ENCODE measurements at places on chromosomes 13 and 19.

DNA sequence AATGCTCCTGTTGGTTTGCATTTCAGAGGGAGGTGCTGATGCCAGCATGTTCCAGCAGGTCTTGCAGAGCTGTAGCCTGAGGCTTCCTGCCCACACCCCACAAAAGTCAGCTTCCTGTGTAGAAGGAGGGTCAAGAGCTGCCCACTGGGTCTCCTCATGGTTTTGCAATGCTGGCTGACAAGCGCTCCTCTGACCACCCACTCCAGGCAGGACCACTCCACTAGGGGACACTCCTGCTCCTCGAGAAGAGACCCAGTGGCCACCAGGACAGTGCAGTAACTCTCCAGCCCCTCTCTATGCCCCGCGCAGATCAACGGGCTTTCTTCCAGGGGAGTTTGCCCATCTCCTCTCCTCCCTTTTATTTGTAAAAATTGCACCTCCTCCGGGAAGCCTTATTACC, 72.9 kb upstream of the UQCRFS1 start:
- DNase-seq = peak; percentile 61

- no peak for DNase-seq
These were observed 111.3 kb downstream of the ZDHHC20 start for GRCh38 chr13:21347753-21348318.

DNA sequence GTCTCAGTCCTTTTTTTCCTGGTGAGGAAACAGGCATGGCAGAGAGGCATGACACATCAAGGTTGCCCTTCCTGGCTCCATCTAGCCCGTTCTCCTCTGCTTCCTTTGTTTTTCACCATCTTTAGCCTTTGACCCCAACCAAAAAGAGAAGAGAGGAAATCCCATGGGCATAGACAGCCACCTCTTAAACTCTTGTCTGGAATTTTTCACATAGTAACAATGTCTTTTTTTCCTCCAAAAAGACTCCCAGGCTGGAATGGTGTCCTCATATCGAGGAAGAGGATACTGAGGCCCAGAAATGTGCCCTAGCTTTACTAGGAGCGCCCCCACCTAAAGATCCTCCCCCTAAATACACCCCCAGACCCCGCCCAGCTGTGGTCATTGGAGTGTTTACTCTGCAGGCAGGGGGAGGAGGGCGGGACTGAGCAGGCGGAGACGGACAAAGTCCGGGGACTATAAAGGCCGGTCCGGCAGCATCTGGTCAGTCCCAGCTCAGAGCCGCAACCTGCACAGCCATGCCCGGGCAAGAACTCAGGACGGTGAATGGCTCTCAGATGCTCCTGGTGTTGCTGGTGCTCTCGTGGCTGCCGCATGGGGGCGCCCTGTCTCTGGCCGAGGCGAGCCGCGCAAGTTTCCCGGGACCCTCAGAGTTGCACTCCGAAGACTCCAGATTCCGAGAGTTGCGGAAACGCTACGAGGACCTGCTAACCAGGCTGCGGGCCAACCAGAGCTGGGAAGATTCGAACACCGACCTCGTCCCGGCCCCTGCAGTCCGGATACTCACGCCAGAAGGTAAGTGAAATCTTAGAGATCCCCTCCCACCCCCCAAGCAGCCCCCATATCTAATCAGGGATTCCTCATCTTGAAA, at the start of gene GDF15:
Gene GDF15 (plus strand): TSS at position 484 of the 868 bp plus-strand sequence. CDS start 32 bp downstream, at position 516.
- peak; percentile 53 for DNase-seq

GRCh38 chr13:41756198-41756880, 204.6 kb downstream of the VWA8 start:
- DNase-seq = no peak

DNA sequence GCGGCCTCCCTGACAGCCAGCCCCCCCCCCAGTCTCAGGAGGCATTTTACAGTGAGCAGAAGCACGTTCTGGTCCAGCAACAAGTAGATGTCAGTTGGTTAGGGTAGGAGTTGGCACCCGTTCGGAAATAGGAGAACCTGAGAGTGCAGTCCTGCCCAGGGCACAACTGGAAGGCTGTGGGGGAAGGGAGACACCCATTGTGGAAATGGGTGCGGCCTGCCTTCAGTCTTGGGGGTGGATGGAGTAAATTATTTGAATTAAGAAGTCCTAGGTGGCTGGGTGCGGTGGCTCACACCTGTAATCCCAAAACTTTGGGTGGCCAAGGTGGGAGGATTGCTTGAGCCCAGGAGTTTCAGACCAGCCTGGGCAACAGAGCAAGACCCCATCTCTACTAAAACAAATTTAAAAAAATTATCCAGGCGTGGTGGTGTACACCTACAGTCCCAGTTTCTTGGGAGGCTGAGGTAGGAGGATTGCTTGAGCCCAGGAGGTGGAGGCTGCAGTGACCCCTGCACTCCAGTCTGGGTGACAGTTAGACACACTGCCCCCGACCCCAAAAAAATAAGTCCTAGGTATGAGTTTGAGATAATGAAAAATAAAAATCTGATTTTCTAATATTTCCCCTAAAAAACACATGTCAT, 1.2 kb downstream of the CIRBP start:
- DNase-seq = peak; percentile 70

DNA sequence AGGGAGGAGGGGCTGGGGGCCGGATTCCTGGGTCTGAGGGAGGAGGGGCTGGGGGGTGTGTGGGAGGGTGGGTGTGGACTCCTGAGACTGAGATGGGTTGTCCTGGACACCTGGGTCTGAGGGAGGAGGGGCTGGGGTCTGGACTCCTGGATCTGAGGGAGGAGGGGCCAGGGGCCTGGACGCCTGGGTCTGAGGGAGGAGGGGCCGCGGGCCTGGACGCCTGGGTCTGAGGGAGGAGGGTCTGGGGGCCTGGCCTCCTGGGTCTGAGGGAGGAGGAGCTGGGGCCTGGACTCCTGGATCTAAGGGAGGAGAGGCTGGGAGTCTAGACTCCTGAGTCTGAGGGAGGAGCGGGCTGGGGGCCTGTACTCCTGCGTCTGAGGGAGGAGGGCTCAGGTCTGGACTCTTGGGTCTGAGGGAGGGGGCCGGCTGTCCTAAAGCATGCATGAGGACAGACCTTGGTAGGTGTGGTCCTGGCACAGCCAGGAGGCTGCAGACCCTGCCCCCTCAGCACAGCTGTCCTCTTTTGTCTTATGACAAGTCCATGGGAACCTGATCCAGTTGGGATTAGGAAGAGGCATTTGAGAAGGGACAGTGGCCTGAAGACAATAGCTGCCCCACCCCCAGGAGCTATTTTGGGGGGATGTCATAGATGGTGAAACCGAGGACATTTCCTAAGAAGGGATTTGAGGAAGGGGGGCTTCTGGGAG, 1.3 kb downstream of the TNNT1 start:
- peak; percentile 84 for DNase-seq

DNA sequence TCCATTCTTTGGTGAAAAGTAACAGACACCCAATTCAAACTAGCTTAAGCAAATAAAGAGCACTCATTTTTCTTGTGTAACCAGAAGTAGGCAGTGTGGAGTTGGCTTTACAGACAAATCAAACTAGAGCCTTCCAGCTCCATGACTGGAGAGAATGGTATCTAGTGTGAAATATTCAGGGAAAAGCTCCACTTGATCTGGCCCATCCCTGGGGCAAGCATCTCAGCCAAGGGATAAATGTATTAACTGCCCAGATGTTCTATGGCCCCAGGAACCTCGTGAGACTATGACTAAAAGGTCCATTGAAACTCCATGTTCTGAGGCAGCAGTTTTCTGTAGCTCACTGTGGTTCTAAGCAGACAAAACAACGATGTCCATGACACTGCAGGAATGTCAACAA, 49.9 kb downstream of the TBC1D4 start:
- no peak for DNase-seq

DNA sequence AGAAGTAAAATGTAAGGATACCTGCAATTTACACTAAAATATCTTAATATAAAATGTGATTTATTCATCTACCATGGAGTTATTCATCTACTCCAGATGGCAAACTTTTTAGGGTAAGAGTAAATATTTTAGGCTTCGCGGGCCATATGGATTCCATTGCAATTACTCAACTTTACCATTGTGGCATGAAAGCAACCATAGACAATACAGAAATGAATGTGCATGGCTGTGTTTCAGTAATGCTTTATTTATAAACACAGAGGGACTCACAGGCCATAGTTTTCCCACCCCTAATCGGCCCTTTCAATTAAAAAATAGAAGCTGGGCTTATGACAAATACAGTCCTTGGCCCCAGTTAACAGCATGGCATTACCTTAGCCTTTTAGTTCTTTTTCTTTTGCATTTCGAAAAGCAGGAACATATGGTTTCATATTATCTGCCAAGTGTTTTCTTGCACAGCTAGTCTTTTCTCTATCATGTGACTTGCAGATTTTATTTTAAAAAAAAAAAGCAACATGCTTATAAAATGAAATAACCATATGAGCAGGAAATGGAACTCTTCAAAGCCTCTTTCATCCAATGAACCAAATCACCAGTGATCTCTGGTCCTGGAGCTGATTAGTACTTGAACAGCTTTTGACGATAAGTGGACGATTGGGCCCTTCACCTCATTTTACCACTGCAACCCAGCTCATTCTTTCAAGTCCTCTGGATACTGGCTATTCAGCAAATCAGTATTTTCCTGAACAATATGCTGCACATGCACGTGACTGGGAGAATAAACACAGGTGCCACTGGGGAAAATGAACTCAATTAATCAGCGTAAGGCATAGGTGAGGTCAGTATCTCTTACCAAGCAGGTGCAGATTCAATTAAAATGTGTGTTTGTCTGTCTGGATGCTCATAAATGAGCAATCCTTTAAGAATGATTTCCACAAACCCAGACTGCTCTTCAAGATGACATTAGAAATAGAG, 63.9 kb downstream of the LHFPL6 start:
- DNase-seq = peak; percentile 51

GRCh38 chr13:108915095-108915633, 285.8 kb downstream of the MYO16 start:
- DNase-seq = peak; percentile 75

- peak; percentile 64 for DNase-seq
These were observed at the start of gene GPR183 for GRCh38 chr13:99307247-99307646. Gene GPR183 (minus strand): TSS chr13:99307399. CDS start chr13:99296145, 11,254 bp downstream.

DNA sequence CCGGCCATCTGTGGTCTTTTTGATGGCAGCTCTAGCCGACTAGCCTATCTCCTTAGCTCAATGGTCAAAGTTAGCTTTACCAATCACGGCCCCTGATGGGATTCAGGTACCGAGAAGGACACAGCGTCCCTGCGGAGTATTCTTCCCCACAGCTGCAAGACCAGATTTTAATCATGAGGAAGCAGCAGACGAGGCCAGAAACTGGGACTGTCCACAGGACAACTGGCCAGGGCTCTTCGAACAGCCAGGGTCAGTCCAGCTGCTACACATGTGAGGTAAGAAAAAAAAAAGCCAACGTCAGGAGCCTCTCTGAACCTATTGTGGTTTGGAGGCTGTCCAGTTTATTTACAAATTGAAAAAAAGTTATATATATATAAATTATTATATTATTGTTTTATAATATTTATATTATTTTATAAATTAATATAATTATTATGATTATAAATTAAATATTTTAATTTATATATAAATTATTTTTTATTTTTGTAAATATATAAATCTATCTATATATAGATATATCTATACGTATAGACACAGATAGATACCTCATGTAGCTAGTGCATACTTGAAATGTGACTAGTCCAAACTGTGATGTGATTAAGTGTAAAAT, 10.8 kb downstream of the RINL start:
- peak; percentile 61 for DNase-seq

GRCh38 chr19:5648464-5648863, 25.6 kb downstream of the SAFB start:
- DNase-seq = no peak

DNA sequence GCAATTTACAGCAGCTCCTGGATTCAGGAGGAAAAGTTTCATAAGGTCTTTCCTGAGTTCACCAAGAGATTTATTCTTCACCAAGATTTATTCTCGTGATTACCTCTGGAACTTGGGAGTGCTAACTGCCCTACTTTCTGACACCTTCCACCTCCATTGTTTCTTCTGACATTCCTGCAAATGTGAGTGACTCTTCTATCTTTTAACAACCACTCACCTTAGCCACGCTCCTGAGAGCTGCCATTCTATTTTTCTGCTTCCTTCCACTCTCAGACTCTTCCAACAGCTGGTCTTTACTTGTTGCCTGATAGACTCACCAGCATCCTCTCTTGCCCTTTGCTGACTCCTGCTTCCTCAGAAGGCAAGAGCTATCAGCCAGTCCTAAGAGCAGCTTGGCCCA, 11.5 kb upstream of the CBY2 start:
- no peak for DNase-seq

- DNase-seq = no peak
These were observed 2.1 kb upstream of the HAMP start for GRCh38 chr19:35279985-35280821.

- no peak for DNase-seq
These were observed 11.3 kb downstream of the PLEKHF1 start for GRCh38 chr19:29676586-29676985.

DNA sequence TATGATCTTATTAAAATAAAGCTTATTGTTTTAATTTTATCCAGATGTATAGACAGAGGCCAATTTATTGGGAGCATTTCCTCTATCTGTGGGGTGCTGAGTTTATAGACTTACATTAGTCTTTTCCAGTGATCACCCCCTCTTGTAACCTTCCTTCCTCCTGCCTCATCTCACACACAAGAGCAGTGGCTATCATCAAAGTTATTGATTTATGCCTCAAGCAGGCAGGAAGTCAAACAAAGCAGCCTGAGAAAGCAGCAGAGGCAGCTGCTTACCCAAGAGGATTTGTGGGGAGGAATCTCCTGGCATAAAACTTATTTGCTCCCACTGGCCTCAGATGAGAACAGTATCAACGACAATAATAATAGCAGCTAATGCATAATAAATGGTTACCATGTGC, 26.3 kb upstream of the DCLK1 start:
- DNase-seq = peak; percentile 97

GRCh38 chr19:5137571-5138124, 168.7 kb downstream of the KDM4B start:
- no peak for DNase-seq

DNA sequence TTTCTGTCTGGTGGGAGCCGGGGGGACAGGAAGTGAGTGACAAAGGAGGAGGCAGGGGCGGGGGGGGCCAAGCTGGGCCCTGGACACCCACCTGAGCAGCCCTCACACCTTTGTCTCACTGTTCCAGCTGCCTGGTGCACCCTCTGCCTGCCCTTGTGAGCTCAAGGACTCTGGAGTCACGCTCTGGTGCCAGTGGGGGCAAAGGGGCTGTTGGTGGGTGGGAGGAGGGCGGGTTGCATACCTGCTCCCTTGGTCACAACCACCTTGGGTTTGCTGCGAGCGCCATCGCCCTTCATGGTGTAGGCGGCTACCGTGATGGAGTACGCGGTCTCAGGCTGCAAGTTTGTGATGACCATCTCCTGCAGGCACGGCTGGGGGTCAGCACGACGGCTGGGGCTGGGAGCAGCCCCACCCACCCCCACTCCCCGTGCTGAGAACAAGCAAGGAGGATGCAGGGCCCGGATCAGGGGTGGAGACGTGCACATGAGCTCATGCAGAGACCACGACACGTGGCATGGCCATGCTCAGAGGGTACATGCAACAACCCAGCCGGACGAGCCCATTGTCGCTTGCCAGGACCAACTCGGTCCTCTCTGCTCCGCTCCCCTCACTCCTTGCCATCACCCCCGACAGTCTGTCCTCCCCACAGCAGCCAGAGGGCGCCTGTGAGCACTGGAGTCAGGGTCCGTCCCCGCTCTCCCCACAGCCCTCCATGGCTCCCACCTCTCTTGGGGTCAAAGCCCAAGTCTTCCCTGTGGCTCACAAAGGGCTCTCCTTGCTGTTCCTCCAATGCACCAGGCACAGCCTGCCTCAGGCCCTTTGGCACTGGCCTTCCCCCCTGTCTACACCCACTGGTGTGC, 114.9 kb downstream of the PTPRS start:
- no peak for DNase-seq

GRCh38 chr19:4576016-4576933, 16.8 kb upstream of the SEMA6B start:
- peak; percentile 68 for DNase-seq

Measured in muscle of leg (tissue), 16 donors.